ENCODE measurements at places on chromosomes 2 and 18.
A peak's percentile ranks its signal among the peaks of the same experiment; 100 is the strongest.

GRCh38 chr2:134314681-134315368 is 61.0 kb downstream of the MGAT5 start:
- no peak for DNase-seq

GRCh38 chr2:178069551-178069950 is 3.0 kb downstream of the PDE11A start:
- DNase-seq, result no peak

DNA sequence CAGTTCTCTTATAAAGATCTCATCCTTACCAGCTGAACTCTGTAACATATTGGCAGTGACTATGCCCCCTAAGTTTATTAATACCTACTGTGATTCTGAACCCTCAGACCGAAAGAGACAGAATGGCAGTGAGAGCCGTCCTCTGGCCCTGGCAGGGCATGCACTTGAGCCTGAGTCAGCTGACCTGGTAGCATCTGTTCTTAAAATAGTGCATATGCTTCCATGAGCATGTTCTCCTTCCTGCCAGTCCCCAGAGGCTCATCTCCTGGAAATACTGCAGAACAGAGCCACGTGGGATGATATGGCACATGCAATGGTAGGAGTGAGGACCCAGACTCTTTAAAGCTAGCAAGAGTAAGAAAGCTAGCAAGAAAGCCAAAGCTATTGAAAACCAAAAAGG is 59.0 kb downstream of the RASGRP3 start:
- DNase-seq, result no peak

DNA sequence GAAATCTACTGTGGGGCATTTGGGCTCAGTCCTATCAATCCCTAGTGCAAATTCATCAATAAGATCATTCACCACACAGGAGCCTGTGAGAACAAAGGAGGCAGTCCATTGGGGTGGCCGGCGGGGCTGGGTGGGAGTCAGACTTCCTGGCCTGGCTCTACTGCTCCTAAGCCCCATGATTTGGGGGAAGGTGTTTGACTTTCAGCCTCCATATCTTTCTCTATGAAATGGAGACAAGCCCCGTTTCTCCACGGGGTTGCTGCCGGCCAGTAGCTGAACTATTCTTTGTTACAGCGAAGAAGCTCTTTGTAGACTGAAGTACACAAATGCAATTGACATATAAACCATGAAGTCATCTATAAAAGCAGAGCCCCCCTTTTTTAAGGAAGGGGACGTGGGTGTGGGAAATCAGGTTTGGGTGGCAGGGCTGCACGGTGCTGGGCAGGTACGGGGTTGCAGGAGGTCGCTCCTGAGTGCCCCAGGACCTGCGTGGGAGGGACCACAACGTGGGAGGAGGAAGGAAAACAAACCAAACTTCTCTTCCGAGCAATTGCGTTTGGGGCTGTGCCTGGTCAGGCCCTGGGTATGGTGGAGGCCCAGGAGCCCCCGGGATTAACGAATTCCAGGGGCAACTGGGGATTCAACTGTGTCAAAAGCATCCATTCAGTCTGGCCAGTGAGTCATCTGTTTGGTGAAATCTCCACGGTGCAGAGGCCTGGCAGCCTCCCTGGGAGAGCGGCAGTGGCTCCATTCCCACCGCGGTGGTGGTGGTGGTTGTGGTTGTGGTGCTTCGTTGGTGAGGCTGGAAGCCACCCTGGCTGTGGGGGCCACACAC is 18.2 kb downstream of the FBLN7 start:
- no peak for DNase-seq

DNA sequence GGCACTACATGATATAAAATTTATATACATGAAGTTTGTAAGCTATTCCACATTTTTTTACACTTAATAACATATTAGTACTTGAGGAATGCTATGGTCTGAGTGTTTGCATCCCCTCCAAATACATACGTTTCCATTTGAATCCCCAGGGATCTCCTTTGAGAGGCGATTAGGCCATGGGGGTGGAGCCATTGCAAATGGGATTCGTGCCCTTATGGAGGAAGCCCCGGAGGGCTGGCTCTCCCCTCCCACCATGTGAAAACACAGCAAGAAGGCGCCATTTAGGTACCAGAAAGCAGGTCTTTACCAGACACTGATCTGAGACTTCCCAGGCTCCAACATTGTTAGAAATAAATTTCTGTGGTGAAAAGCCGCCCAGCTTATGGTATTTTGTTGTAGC is 20.8 kb upstream of the MBP start:
- DNase-seq, result no peak

DNA sequence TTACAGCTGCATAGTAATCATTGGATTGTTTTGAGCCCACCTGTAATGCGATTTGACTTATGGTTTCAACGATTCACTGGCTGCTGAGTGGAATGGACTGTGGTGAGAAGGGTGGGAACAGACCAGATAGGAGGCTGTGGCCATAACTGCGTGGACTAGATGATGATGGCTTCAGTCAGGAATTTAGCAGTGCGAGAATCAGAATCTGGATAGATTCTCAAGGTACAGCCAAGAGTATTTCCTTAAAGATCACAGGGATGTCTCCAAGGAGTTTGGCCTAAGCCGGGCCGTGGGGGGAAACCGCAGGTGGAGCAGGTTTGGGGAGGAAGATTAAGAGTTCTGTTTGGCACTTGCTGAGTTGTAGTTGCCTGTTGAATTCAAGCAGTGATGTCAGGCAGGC is 44.0 kb upstream of the CHMP1B start:
- DNase-seq, result no peak

DNA sequence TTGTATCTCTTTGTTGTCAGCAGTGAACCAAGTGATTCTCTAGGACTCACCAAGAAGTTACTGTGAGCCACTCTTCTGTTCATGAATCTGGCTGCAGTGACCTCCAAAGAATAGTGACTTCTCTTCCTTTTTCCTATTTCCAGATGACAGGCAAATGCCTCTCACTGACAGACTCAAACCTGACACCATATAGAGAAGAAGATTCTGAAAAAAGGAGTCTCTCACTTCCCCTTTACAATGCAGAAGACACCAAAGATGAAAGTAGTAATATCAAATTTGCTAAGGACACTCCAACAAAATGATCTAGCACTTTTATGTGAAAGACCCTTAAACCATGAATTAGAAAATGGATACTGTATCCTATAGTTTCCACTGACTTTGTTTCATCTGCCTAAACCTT is 44.4 kb upstream of the SETBP1 start:
- DNase-seq, result no peak

- DNase-seq, result no peak
Measured at GRCh38 chr2:85802354-85803103, 48.7 kb downstream of the ATOH8 start.

DNA sequence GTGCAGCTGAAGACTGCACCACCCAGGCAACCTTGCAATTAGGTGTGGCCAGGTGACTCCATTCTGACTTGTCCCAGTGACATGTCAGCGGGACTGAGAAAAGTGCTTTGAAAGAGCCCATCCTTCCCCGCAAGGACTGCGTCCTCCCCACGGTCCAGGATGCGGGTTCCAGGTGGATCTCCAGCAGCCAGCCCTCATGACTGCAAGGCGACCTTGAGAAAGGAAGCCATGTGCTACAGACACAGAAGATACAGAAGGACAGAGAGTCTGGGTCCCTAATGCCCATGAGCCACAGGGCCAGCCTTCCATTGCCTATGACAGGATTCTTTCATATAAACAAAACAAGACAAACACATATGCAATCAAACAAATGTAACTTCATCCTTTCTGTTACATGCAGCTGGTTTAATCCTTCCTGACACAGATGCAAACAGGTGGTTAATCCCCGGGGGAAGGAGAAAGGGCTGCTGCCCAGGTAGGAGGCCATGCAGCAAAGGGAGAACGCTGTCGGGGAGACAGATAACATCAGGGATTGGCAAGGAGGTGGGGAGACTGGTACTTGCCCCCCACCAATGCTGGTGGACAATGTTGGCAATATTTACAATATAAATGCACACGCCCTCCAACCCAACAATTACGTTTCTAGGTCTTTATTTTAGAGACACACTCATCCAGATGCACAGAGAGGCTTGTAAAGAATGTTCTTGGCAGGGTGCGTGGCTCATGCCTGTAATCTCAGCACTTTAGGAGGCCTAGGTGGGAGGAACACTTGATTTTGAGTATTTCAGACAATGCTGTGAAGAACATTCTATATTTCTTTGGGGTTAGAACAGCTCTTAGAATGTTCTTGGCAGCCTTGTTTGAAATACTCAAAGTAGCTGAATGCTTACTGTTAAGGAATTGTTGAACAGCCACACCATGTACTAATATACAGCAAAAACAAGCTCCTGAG is 64.8 kb downstream of the NCAPH start:
- DNase-seq, result peak; percentile 59

GRCh38 chr2:1731963-1732768 is 12.1 kb downstream of the PXDN start:
- peak; percentile 69 for DNase-seq

GRCh38 chr2:10777111-10777841 is 35.3 kb downstream of the PDIA6 start:
- no peak for DNase-seq

Measured in Right ventricle myocardium inferior (tissue), 1 donor.